Mucosa of gallbladder (tissue), 1 donor: ENCODE measurements at places on chromosomes 16 and 17. TPM values are rescaled to one million over a fixed set of nuclear protein-coding genes. Genes with fewer than 3 reads are reported as not detected.

HEATR9 gene
- total RNA-seq, result 0.09 TPM

DYNLL2 gene
- 55.7 TPM for total RNA-seq

LONP2 gene
- 104 TPM for total RNA-seq

SHBG gene
- total RNA-seq, result 0.89 TPM

EVPL gene
- 14.9 TPM for total RNA-seq

ITGB4 gene
- total RNA-seq, result 317 TPM

ZSCAN10 gene
- 0.37 TPM for total RNA-seq

FOXC2 gene
- 0.92 TPM for total RNA-seq

TBC1D3K gene
- total RNA-seq, result not detected

PIRT gene
- total RNA-seq, result 0.32 TPM

B3GNT9 gene
- 14.1 TPM for total RNA-seq

CCDC200 gene
- not detected for total RNA-seq

SLC5A11 gene
- 2.5 TPM for total RNA-seq

C17orf50 gene
- total RNA-seq, result not detected
